Mesendoderm (in vitro differentiated cells): ENCODE measurements at places on chromosomes 7 and 10.

DNA sequence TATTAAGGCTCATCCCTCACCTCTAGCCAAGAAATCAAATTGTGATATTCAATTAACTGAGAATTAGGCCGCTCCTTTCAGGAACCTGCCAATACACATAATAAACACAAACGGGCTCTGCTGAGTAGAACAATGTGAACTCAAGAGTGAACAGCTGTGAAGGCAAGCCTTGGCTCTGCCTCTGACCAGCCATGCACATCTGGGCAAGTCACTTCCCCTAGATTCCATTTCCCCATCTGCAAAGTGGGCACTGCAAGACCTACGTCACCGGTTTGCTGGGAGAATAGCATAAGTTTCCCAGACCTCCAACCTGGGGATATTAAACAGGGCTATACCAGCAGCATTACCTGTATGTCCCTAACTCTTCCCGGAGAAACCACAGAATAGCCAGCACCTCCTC is 355.2 kb downstream of the TNS3 start:
- H3K36me3 ChIP-seq = no peaks in the 10 kb centered on the region
- no peak overlapping the region for H3K27ac ChIP-seq
- no peak overlapping the region for H3K4me3 ChIP-seq

DNA sequence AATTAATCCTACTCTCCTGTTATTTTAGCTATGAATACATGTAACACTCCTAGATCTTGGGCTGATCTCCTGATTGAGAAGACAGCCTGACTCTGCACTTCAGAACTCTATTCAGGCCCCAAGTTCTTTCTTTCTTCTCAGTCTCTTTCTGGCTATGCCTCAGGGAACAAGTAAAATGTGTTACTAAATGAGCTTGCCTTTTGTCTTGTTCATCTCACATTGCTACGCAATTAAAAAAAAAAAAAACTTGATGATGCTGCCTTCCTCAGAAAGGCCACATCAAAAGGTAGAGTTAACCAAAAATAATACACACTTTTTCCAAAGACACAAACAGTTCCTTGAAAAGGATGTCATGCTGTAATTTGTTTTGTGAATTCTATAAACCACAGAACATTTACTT is 258.1 kb downstream of the TWIST1 start:
- H3K4me3 ChIP-seq = no peak overlapping the region
- H3K36me3 ChIP-seq = no peaks in the 10 kb centered on the region
- H3K27me3 ChIP-seq = no peaks in the 10 kb centered on the region
- no peaks in the 10 kb centered on the region for H3K4me1 ChIP-seq
- DNase-seq = no peak

DNA sequence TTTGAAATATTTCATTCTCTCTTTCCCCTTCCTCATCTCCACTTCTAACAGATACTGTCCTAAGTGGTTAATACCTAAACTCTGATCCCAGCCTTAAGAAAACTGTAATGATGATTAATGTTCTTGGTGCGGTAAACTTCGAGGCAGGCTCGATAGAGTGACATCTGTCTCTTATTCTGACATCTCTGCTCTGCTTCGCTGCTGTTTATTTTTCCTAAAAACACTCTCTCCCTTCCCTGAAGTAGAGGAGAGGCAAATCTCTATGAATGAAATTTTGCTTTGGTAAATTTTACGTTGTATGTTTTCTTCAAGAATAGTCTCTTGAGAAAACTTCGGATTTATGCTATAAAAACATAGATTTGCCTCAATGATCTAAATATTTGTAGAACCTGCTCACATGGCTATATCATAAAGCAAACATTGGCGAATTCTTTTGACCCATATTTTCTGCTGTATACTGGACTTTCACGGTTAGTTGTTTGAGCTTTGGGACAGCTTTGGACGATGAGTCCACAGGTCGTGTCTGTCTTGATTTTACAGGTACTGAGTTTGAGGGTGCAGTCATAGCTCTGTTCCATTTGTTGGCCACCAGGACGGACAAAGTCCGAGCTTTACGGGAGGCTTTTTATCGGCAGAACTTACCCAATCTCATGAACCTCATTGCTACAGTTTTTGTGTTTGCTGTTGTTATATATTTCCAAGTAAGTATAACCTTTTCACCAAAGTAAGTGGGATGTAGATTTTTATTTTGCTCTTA is 27.1 kb downstream of the SEC61A2 start:
- H3K36me3 ChIP-seq = no peaks in the 10 kb centered on the region
- H3K27me3 ChIP-seq = no peaks in the 10 kb centered on the region
- H3K27ac ChIP-seq = no peak overlapping the region

DNA sequence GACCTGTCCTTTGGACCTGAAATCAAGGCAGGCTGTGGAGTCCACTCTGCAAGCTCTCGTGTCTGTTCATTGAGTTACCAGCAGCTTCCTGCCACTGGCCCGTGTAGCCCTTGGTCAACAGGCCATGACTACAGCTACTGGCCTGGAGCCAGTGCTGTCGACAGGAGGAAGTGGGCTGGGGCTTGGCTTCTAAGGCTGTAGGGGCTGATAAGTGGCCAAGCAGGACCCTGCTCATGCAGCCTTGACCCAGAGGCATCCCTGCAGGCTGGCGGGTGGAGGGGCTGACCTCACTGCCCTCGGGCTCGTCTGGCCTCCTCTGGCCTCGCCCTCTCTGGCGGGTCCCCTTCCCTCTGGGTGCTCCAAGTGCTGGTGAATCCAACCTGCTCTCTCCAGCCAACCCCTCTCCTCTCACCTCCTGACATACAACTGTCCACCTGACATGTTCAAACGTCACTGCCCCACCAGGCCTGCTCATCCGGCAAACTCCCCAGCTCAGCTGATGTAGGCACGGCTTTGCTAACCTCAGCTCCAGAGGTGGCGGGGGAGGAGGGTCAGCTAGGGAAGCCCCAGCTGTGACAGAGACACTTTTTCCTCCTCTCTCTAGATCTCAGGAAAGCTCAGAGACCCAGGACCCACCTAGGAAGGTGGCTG is 188.6 kb upstream of the LYZL2 start:
- H3K4me1 ChIP-seq = no peaks in the 10 kb centered on the region
- no peak for DNase-seq
- no peaks in the 10 kb centered on the region for H3K27me3 ChIP-seq
- H3K36me3 ChIP-seq = no peaks in the 10 kb centered on the region
